ENCODE measurements at places on chromosomes 16 and 17.

- DNase-seq, result no peak
Observed at GRCh38 chr17:74757502-74757901, 9.1 kb downstream of the NHERF1 start.

- peak; percentile 86 for DNase-seq
Observed at GRCh38 chr16:67847064-67847861, at the start of gene CENPT. Gene CENPT, minus strand, starts transcription at chr16:67847693. Its CDS starts 13,834 bp downstream, at chr16:67833859.

DNA sequence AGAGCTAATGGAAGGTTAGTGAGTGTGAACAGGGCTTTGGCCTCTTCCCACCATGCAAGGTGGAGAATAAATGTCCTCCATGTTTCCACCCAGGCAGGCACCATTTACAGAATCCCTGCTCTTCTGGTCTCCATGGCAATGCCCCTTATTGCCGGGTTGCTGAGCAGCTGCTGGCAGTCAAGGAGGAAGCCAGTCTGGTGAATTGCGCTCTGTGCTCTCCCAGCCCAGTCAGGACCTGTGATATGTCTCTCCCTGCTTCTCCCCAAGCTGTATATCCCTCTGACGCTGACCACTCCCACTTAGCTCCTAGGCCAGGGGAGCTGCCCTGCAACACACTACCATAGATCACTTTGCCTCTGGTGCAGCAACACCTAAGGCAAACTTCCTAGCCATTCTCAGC is 402.1 kb upstream of the ERCC4 start:
- no peak for DNase-seq

- no peak for DNase-seq
Observed at GRCh38 chr17:35708149-35708548, 23.3 kb upstream of the RASL10B start.

GRCh38 chr16:3651461-3652372 is 2.8 kb upstream of the DNASE1 start:
- no peak for DNase-seq

GRCh38 chr17:50764734-50765149 is 2.6 kb downstream of the ANKRD40CL start:
- DNase-seq, result no peak

DNA sequence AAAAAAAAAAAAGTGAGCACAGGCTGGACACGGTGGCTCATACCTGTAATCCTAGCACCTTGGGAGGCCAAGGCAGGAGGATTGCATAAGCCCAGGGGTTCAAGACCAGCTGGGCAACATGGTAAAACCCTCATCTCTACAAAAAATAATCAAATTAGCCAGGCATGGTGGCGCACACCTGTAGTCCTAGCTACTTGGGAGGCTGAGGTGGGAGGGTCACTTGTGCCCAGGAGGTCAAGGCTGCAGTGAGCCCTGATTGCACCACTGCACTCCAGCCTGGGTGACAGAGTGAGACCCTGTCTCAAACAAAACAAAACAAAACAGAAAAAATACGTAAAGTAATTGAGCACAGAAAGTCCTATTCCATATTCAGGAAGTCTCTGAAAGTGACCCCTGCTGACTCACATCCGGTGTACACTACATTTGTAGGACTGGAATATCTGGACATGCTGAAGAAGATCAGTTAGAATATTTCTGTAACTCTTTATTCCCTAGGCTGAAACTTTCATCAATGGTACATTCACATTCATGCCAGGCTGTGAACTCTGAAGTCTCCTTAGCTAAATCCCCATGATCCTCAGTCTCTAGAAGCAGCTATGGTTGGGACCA is 66.0 kb upstream of the HAS3 start:
- DNase-seq, result no peak

DNA sequence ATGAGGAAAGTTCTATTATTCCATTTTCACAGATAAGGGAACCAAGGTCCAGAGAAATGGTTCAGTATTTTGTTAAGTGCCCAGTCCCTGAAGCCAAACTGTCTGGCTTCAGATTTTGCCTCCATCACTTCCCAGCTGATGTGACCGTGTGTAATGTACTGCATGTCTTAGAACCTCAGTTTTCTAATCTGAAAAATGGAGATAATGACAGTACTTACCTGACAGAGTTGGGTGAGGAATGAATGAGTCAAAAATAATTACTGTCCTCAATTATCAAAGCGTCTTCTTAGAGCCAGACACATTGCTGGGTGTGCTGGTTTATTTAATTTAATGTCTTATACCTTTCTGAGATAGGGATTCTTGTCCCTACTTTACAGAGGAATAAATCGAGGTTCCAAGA is 6.7 kb downstream of the ZNF668 start:
- DNase-seq, result no peak

DNA sequence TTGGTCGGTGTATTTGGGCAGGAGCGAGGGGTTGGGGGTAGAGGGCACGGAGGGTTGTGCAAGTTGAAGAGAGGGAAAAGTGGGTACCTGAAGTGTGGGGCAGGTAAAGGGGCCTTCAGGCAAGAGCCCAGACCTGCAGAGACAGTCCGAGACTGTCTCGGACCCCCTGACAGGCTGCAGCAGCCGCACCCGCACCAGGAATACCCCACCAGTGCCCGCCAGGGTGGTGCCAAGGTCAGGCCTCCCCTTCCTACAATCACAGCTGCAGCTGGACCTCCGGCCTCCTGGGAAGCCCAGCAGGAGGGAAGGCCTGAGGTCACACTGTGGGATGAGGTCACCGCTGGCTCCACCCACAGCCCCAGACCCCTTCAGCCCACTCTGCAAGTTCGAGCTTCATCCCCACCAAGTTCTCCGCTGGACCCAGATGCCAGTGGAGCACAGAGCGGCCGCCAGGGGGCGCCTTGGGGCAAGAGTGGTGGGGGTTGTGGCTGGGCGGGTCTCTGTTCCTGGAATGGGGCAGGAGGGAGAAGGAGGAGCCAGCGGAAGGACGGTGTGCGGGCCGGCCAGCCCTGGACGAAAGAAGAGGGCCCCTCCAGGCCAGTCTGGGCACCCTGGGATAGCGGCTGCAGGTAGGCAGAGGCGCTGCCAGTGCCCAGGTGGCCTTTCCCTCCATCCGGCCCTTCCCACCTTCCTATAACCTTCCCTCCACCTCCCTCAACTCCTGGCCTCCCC is at the start of gene HSD3B7:
TSS of gene HSD3B7 (plus strand) at position 539 of the 732 bp plus-strand sequence. CDS start 452 bp downstream, outside the sequence.
- peak; percentile 91 for DNase-seq

GRCh38 chr16:19771796-19772195 is 53.7 kb downstream of the IQCK start:
- DNase-seq, result no peak

GRCh38 chr17:73710095-73710592 is 65.9 kb upstream of the SDK2 start:
- DNase-seq, result peak; percentile 81

GRCh38 chr17:77193653-77194052 is 52.9 kb downstream of the SEC14L1 start:
- no peak for DNase-seq

GRCh38 chr16:4081521-4082021 is 34.7 kb downstream of the ADCY9 start:
- DNase-seq, result no peak

GRCh38 chr16:27287887-27288286 is 19.3 kb upstream of the NSMCE1 start:
- DNase-seq, result no peak

DNA sequence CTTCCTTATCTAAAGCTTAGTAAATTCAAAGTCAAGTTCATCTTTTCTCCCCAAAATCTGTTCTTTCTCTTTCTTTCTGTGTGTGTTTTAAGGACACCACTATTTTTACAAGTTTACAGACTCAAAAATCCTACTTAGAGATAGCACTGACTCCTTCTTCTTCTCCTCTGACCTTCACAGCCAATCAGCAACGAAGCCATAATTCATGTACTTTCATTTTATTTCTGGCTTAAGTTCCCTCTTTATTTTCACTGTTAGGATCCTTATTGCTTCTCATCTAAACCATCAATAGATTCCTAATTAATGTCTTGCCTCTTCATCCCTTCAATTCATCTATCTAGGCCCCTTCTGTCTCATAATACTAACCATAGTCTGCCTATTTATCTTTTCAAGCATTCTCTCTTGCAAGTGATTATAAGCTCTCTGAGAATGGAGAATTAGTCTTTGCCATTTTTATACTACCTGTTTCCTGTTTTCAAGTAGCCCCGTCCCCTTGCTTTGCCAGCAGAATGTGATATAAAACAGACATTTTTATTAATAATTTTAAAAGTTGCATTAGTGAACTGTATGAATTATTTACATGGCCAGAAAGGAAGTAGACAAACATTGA is 27.0 kb downstream of the CDC27 start:
- DNase-seq, result no peak

DNA sequence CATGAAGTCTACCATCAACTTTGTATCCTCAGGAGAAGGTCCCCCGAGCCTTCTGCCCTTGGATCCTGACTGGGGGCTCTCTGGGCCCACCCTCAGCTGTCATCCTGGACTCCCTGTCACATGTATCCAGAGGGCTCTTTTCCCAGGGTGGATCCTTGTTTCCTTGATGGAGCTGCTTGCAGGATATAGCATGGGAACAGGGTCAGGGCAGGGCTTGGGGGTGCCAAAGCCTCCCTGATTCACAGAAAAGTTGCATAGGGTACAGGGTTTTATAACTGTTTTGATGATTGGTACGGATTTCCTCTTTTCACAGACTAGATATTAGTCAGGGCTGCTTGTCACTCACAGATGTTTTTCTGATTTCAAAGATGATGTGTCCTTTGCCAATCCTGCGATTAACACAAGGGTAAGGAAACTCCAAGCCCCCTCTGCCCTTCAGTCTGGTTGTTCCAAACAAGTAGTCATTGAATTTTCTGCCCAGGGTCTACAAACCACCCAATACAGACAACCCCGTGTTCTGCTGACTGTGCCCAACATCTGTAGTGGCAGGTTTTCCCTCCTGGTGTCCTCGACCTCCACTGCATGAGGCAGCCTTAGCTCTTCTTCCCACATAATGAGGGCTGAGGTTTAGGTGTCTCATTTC is 20.6 kb upstream of the SLC35G3 start:
- peak; percentile 21 for DNase-seq

- DNase-seq, result no peak
Observed at GRCh38 chr17:42975265-42975664, 4.6 kb downstream of the PTGES3L start.

GRCh38 chr17:2949469-2950044 is 113.8 kb downstream of the OR1D5 start:
- DNase-seq, result no peak

- no peak for DNase-seq
Observed at GRCh38 chr16:70754851-70755600, 45.9 kb downstream of the VAC14 start.

DNA sequence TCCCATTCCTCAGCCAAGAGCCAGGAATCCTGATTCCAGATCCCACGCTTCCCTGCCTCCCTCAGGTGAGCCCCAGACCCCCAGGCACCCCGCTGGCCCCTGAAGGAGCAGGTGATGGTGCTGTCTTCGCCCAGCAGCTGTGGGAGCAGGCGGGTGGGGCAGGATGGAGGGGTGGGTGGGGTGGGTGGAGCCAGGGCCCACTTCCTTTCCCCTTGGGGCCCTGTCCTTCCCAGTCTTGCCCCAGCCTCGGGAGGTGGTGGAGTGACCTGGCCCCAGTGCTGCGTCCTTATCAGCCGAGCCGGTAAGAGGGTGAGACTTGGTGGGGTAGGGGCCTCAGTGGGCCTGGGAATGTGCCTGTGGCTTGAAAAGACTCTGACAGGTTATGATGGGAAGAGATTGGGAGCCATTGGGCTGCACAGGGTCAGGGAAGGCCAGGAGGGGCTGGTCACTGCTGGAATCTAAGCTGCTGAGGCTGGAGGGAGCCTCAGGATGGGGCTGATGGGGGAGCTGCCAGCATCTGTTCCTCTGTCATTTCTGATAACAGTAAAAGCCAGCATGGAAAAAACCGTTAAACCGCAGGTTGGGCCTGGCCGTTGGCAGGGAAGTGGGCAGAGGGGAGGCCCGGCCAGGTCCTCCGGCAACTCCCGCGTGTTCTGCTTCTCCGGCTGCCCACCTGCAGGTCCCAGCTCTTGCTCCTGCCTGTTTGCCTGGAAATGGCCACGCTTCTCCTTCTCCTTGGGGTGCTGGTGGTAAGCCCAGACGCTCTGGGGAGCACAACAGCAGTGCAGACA is at the start of gene SPN:
TSS of gene SPN (plus strand) at position 232 of the 791 bp plus-strand sequence. CDS start at position 714, 482 bp downstream.
- DNase-seq, result peak; percentile 98

DNA sequence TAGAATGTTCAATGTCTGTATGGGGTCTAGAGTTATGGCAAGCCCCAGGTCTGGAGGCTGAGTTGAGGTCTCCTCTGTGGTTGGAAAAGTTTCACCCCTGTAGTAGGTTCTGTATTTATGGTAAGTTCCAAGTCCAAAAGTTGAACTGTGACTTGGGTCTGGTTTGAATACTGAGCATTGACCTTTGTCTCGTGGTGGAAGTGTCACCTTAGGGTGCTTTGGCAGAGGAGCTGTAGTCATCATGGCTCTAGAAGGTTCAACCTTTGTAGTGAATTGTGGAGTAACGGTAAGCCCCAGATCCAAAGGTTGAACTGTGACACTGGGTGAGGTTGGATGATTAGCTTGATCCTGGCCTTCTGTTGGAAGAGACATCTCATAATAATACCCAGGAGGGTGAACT is 17.6 kb downstream of the RDM1 start:
- DNase-seq, result no peak
